ENCODE measurements at places on chromosomes 13 and 19.

GRCh38 chr13:60957816-60958215, 457.8 kb downstream of the PCDH20 start:
- no peak for DNase-seq

DNA sequence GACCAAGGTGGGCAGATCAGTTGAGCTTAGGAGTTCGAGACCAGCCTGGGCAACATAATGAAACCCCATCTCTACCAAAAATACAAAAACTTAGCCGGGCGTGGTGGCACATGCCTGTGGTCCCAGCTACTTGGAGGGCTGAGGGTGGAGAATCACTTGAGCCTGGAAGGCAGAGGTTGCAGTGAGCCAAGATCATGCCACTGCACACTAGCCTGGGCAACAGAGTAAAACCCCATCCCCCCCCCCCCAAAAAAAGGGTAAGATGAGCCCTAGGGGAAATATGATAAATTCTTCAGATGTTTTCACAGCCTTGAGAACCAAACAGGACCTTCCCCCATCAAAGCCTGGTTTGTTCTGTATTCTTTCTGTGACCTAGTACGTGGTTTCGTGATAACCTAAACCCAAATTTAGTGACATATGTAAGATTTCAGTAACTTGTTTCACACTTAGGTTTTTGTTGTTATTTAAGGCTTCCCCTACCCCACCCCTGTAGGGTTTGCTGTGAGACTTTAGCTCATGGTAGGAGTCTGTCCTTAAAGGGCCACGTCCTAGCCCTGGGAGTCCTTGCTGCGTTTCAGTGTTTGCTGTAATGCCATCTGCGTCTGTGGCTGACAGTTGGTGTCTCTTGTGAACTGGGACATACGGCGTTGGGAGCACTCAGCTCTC, 49.6 kb downstream of the MYO9B start:
- DNase-seq, result peak; percentile 45

DNA sequence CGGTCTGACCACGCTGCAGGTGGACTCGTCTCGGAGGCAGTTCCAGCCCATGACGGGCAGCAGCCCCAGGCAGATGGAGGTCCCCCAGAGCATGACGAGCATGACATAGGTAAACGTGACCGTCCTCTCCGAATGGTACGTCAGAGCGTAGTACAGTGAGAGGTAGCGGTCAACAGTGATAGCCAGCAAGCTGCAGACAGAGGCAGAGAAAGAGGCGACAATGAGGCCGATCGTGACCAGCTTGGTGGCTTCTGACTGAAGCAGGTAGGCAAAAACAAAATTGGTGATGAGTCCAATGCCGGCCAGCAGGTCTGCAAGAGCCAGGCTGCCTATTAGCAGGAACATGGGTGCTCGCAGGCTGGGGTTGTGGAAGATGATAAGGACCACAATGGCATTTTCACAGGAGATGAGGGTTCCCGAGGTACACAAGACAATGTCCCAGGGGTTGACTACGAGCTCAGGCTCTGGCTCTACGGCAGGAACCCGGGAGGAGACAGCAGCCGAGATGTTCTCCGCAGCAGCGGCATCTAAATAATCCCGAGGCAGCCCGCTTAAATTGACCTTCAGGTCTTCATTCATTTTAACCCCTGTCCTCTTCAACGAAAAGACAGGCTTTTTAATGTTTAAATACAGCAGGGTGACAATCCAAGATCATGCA, 1.2 kb downstream of the GPR12 start:
- no peak for DNase-seq

DNA sequence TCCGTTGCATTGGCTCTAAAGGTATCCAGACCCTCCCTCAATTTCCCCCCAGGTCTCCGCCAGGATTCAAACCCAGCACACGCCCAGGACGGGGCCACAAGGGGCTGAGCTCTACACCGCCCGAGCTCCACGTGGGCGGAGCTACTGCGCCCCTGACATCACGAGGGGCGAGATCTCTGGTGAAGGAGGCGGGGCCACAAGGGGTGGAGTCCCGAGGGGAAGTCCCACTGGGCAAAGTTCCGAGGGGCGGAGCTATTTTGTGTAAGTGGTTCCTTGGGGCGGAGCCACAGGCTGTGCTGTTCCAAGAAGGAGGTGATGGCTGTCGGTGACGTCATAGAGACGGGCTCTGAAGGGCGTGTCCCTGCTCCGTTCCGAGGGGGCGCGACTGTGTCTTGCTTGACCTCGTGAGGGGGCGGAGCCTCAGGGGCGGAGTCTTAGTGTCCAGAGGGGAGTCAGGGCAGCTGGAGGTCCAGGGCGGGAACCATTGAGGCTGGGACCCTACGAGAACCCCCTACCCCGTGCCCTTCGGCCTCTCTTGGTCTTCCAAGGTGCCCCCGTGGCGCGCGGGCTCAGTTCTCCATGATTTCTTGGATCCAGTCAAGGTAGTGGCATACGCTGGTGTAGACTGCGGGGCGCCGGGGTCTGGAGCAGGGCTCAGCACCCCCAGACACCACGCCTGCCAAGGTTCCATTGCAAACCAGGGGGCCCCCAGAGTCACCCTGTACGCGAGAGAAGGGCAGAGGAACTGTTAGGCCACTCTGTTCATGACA, 1.3 kb upstream of the KLK8 start:
- no peak for DNase-seq

DNA sequence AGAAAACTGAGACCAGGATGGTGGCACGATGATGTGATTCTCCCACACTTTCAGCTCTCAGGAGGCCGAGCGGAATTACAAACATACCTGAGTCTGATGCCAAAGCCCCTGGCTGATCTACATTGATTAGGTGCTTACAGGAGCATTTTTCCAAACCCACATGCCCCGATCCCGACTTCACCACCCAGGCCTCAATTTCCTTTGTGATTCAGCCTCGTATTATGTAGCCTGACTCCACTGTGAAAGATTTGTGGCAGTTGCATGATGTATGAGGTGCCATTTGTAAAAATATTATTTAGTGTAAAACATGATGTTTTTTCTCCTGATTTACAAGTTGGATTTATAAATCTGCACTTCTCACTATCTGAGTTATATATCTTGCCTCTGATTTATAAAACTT, 118.0 kb downstream of the TSHZ3 start:
- DNase-seq, result no peak

DNA sequence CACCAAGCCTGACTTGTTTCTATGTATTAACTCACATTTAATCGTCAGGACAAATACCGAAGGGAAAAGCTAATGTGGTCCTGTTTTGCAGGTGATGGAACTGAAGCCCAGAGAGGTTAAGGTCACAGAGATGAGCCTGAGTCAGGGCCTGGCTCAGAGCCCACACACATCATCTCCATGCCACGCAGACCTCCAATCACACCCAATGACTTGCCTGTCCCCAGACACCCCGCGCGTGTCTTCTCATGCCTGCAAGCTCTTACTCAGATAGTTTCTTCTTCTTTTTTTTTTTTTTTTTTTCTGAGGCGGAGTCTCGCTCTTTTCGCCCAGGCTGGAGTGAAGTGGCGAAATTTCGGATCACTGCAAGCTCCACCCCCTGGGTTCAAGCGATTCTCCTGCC, 16.4 kb downstream of the SIX5 start:
- no peak for DNase-seq

DNA sequence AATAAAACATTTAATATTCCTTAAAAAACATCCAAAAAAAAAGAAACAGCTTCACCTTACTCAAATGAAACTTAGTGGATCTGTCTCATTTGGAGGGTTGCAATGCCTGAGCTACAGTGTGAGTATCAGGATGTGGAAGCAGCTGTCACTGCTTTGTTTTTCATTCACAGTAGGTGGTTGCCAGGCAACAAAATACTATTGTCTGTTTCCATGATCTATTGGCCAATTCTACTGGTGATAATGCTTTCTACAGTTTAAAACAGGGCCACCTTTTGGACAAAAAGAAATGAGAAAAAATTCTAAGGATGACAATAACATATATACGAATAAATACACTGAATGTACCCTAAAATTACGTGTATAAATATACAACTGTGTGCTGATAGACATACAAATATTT, 3.0 kb downstream of the ENOX1 start:
- peak; percentile 70 for DNase-seq

- DNase-seq, result no peak
Observed at GRCh38 chr13:53013113-53013512, 15.5 kb upstream of the OLFM4 start.

GRCh38 chr19:47619763-47620162, 10.8 kb downstream of the BICRA start:
- no peak for DNase-seq

DNA sequence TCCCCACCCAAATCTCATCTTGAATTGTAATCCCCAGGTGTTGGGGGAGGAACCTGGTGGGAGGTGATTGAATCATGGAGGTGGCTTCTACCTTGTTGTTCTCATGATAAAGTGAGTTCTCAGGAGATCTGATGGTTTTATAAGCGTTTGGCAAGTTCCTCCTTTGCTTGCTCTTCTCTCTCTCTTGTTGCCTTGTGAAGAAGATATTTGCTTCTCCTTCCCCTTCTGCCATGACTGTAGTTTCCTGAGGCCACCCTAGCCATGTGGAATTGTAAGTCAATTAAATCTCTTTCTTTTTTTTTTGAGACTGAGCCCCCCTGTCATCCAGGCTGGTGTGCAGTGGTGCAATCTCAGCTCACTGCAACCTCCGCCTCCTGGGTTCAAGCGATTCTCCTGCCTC, 34.4 kb downstream of the VSTM1 start:
- no peak for DNase-seq

DNA sequence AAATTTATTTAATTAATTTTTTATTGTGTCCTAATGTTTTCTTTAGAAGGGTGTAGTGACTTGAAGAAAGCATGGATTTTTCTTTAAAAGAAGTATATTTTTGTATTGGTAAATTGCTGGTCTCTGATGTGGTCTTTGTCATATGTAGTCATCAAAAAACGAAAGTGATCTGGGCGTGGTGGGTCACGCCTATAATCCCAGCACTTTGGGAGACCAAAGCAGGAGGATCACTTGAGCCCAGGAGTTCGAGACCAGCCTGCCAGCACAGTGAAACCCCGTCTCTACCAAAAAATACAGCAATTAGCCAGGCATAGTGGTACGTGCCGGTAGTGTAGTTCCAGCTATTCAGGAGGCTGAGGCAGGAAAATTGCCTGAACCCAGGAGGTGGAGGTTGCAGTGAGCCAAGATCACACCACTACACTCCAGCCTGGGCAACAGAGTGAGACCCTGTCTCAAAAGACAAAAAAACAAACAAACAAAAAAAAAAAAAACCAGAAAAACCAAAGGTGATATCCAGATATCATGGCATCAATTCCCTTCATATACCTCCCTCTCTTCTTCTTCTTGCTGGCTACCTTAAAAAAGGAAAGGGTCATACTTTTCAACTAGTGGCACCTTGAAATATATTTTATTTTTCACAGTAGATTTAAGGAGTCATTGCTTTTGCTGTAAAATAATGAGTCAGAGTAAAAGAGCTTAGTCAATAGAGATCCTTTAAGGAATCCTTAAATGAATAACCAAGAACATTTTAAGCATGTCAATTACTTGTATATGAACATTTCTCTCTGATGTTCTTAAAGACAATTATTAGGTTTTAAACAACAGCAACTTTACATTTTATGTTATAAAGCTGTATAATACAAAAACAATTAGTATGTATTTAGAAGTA, 19.9 kb downstream of the KCTD4 start:
- DNase-seq, result no peak

DNA sequence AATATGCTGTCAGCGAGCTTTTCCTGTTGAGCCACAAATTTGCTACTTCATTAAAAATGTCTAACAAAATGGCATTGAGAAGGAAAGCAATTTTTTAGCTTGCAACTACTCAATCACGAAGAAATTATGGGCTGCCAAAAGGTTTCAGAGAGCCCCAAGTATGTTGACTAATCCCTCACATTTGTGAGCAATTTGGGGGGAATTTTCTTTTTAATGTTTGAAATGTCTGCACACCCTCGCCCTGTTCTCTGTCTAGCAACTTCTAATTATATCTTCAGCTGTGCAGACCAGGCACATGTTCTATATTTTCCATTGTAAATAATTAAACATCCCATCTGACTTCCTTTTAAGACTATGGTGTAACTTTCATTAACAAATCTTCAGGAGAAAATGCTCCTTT, 192.9 kb downstream of the DCT start:
- DNase-seq, result no peak

GRCh38 chr13:75366380-75367280, 115.3 kb downstream of the TBC1D4 start:
- DNase-seq, result no peak

GRCh38 chr13:28469316-28469715, 25.6 kb downstream of the FLT1 start:
- DNase-seq, result no peak

GRCh38 chr13:49681842-49682435, 9.3 kb downstream of the EBPL start:
- no peak for DNase-seq

DNA sequence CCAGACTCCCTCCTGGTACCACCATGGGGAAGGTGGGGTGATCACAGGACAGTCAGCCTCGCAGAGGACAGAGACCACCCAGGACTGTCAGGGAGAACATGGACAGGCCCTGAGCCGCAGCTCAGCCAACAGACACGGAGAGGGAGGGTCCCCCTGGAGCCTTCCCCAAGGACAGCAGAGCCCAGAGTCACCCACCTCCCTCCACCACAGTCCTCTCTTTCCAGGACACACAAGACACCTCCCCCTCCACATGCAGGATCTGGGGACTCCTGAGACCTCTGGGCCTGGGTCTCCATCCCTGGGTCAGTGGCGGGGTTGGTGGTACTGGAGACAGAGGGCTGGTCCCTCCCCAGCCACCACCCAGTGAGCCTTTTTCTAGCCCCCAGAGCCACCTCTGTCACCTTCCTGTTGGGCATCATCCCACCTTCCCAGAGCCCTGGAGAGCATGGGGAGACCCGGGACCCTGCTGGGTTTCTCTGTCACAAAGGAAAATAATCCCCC, 505 bp upstream of the CEACAM5 start:
- no peak for DNase-seq

GRCh38 chr19:56144376-56144775, 3.3 kb downstream of the ZNF444 start:
- DNase-seq, result no peak

GRCh38 chr19:19778666-19779065, 42.9 kb downstream of the ZNF506 start:
- no peak for DNase-seq

- DNase-seq, result no peak
Observed at GRCh38 chr19:53872762-53873161, 5.1 kb downstream of the MYADM start.
